Tibial nerve (tissue), 4 donors: ENCODE measurements at places on chromosomes 7 and 10.

DNA sequence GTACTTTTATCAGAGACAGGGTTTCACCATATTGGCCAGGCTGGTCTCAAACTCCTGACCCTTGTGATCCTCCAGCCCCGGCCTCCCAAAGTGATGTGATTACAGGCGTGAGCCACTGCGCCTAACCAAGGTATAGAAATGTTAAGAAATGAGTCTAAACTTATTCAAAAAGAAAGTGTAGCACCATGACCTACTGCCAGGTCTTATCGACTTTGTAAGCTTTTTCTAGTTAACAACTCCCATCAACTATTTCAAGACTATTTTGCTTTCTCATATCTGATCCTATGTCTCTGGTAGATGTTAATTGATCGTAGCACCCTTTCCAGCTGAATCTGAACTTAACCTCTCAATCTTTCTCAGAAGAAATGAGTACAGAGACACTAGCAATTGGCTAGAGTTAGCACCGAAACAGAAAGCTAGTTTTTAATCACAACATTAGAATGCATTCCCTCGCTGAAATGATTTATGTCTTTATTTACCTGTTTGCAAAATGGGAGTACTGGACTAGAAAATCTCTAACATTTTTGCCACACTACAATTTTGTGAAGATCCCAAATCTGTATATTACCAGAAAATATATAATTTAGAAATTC is 114.0 kb upstream of the HGF start:
- DNase-seq = no peak

DNA sequence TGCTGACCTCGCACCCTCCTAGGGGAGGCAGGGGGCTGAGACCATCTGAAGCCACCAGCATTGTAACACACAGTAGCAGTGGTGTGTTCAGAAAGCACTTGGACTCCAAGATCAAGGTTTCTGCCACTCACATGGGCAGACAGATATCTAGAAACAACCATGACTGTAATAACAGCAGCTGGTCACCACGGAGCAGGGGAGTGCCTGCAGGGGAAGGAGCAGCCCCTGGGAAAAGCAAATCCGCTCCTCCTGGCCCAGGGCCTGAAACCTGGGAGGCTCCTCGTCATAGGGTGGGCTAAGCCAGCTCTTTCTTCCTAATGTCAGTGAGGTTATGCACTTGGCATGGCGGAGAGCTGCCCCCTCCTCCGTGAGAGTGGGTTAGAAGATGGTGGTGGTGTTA is 118.4 kb upstream of the INSYN2A start:
- DNase-seq = no peak

DNA sequence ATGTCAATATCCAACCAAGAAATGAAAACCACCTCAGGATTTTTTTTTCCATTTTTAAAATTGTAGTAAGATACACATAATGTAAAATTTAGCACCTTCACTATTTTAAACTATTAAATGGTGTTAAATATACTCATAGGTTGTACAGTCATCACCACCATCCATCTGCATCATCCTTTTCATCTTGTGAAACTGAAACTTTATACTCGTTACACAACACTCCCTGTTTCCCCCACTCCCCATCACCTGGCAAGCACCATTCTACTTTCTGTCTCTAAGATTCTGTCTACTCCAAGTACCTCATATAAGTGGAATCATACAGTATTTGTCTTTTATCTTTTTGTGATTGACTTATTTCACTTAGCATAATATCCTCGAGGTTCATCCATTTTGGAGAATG is 335.2 kb upstream of the NPSR1 start:
- DNase-seq = no peak

DNA sequence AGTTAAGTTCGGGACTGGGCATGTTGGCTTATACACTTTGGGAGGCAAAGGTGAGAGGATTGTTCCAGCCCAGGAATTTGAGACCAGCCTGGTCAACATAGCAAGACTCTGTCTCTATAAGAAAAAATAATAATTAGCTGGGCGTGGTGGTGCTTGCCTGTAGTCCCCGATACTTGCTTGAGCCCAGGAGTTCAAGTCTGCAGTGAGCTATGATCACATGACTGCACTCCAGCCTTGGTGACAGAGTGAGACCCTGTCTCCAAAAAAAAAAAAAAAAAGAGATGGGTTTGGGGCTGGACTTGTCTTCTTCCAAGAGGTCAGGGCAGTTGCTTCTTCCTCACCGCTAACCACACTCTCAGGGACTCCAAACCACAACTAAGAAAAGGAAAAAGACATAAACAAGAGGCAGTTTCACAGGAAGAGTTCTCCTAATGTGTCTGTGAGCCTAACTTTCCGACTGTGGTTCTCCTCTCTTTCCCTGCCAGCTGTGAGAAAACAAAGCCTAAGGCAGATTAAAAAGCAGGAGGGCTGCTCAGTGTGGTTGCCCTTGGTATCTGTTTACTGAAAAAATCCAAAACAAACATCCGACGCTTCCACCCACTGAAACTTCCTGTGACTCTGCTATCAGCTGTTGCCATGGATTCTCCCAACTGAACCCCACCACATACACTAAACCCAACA is 2.4 kb upstream of the SERPINE1 start:
- no peak for DNase-seq

DNA sequence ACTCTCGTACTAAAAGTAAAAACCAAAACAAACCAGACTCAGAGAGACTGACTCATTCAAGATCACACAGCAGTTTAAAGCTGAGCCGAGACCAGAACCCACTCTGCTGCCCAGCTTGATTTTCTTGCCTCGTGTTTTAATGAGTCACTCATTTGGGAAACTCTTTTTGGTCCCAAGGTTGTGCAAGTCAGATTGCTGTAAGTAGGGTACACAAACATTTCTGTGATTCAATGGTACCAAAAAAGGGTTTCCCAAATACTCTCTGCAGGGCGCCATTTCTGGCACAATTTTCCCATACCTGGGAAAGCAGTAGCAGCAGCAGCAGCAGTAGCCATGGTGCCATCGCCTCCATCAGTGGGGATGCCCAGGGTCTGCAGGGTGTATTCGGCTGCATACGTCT is 69.9 kb downstream of the ASAH2B start:
- no peak for DNase-seq

DNA sequence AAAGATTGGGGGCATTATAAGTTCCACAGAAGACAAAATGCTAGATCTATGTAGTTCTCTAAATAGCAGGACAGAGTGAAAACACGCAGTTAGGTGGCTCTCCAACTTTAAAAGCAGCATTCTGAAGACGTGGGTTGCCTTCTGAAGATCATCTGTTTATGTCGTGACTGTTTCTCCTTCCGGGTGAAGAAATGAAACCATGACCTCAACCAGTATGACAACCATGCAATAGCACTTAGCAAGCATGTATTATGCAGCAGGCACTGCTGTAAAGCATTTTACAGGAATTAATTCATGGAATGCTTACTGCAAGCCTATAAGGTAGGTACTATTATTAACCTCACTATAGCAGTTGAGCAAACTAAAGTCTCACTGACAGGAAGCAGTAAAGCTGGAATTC is 125.2 kb downstream of the SLC25A13 start:
- no peak for DNase-seq

- DNase-seq = no peak
Measured at GRCh38 chr10:48842231-48842630, 97.4 kb downstream of the LRRC18 start.

DNA sequence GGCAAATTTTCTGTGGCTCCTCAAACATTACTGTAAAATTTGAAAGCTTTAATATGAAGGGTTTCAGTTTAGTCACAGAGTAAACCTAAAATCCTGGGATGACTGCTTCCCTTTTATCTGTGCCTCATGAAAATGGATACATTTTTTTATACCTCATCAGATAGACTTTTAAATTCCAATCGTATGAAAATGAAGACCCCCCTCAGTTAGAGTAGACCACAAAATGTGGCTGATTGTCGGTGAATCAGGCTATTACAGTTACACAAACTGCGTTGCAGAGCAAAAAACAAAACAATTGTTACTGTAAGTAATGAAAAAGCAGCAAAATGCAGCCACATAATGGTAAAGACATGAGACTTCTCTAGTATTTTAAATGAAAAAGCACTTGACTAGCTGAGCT is 296.2 kb downstream of the CNTNAP2 start:
- DNase-seq = no peak

GRCh38 chr7:70529436-70529835 is 602.5 kb upstream of the GALNT17 start:
- DNase-seq = no peak

- peak; percentile 21 for DNase-seq
Measured at GRCh38 chr10:70551971-70552422, 50.5 kb downstream of the PRF1 start.

DNA sequence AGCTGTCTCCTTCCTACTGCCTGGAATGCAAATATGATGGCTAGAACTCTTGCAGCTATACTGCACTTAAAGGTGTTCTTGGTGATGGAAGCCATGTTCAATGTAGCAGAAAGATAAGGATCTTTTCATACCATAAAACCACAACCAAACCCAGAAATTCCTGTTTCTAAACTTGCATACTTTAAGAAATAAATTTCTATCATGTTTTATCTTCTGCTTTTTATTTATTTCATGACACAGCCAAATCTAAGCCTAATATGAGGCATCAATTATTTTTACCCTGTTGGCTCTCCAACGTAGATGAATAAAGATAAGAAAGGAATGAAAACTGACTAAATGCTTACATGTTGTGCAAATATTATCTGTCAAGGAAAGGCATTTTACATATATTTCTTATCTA is 224.1 kb downstream of the DOCK4 start:
- no peak for DNase-seq

DNA sequence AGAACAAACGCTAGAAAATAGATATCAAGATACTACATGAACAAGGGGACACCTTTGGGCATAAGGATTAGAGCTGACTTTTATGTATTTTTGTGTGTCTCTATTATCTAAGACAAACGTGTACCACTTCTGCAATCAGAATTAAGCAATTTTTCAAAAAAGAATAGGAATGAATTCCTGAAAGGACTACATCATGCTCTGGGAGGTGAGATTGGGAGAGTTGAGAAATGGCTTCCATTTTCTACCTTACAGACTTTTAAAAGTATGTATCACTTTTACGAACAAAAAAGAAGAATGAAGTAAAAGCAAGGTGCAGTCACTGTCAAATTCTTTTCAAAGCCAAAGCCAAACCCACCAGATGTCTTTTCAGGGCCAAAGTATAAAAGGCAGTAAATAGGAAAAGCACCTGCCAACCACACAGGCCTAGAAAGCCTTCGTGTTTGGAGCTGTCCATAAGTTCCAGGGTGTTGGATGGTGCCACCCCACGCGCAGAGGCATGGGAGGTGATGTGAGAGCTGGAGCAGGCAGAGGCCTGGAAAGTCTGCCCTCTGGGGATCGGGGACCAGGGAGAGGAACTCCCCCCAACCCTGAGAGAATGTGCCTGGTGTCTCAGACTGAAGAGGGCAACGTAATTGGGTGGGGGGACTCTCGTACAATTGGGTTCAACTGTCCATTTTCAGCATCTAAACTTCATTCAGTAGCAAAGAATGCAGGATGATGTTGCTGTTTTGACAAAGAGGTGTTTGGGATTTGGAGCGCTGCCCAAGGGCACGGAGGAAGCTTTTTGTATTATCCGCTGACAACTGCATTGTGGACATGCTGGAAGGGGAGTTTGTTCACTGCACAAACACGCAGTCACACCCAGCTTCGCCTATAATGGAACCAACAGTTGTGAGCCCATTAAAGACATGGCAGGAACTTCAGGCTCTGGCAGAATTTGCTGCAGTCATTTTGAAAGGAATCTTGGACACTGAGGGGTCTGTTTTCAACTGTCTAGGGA is 17.6 kb upstream of the CTBP2 start:
- DNase-seq = no peak

DNA sequence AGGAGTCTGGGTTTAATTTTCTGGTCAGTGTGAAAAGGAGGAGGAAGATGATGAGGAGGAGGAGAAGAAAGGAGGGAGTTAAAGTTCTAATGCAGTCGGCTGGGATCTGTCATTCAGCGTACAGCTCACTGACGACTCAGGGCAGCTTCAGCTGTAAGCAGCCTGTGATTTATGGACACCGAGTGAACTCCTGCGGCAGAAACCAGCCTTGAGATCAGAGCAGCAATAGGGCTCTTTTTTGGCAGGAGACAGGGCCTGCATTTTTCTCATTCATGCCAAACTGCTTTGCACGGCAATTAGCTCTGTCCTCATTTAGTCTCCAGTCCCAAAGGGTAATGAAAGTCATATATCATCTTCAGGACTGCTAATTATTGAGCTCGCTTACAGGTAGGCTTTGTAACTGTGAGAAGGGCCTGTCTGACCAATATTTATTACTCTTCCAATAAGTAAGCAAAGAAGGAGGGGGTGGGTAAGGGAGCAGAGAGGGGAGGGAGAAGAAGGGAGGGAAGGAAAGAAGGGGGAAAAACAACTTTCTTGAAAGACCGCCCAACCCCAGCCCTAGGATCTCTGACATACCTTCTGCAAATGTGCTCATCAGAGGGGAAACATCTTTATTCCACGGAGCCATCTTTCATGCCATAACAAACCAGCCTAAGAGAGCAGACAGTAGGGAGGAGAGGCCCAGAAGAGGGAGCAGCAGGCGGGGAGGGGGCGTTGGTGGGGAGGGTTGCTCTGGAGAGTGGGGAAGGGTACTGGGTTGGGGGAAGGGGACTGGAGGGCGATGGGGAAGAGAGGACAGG is 48.1 kb upstream of the COMTD1 start:
- no peak for DNase-seq

DNA sequence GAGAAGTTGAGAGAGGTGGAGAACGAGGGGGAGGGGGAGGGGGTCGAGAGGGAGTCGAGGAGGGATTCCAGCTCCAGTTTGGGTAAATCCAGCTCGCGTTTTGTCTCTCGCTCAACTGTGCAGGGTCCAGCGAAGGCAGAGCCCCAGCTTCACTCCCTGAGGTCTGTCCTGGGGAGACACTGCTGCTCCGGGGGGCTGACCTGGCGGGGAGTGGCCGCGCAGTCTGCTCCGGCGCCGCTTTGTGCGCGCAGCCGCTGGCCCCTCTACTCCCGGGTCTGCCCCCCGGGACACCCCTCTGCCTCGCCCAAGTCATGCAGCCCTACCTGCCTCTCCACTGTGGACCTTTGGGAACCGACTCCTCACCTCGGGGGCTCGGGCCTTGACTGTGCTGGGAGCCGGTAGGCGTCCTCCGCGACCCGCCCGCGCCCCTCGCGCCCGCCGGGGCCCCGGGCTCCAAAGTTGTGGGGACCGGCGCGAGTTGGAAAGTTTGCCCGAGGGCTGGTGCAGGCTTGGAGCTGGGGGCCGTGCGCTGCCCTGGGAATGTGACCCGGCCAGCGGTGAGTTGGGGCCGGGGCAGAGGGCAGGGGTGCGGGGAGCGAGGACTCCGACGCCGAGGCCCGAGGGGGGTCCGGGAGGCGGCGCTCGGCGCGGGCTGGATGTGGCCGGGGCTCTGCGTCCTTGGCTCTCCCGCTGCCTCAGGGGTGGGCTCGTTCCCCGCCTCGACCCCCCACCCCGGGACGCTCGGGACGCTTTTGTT is at the start of gene TET1:
Gene TET1, plus strand, starts transcription at position 152 of the 757 bp plus-strand sequence. CDS start 12,002 bp downstream, outside the sequence.
- peak; percentile 23 for DNase-seq

- DNase-seq = no peak
Measured at GRCh38 chr7:100684534-100685042, 9.5 kb downstream of the GIGYF1 start.

DNA sequence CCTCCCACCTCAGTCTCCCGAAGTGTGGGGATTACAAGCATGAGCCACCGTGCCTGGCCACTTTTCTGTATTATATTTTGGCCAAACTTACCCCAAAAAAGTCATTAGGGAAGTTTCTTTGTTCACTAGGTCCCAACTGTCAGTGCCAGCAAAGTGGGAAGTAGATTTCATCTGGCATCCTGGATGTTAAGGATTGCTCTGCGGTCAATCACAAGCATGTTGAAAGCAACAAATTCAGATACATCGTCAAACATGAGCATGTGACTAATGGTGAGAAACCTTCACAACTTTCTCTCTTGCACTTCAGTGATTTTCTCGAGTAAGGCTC is 14.3 kb upstream of the LRRC17 start:
- no peak for DNase-seq
